ENCODE measurements at places on chromosomes 7 and 10. TPM values are rescaled to one million over a fixed set of nuclear protein-coding genes. Genes with fewer than 3 reads are reported as not detected.

SEMA3A gene
- 118 TPM for total RNA-seq

AMPH gene
- total RNA-seq: 3.2 TPM

SCART1 gene
- 1.6 TPM for total RNA-seq

PRTFDC1 gene
- total RNA-seq: 39.6 TPM

OR2A7 gene
- 0.98 TPM for total RNA-seq

AEBP1 gene
- 234 TPM for total RNA-seq

LIPJ gene
- 0.09 TPM for total RNA-seq

TAS2R4 gene
- total RNA-seq: 4.5 TPM

CDHR1 gene
- total RNA-seq: not detected

GNGT1 gene
- not detected for total RNA-seq

GATA3 gene
- not detected for total RNA-seq

NRG3 gene
- total RNA-seq: not detected

TDRD1 gene
- 0.45 TPM for total RNA-seq

CYP2E1 gene
- total RNA-seq: 0.82 TPM

C10orf67 gene
- not detected for total RNA-seq

SPDYE16 gene
- 0.09 TPM for total RNA-seq

STEAP1B gene
- total RNA-seq: 38.6 TPM

MYH16 gene
- not detected for total RNA-seq

MRC1 gene
- total RNA-seq: 0.08 TPM

BLNK gene
- not detected for total RNA-seq

LIPF gene
- total RNA-seq: not detected

TEX47 gene
- total RNA-seq: not detected

BAMBI gene
- 1.4 TPM for total RNA-seq

ANKRD2 gene
- 0.27 TPM for total RNA-seq

CCL24 gene
- not detected for total RNA-seq

KCND2 gene
- 11.3 TPM for total RNA-seq

ACTA2 gene
- 73.5 TPM for total RNA-seq

AKR1C3 gene
- 169 TPM for total RNA-seq

FKBP14 gene
- 57.5 TPM for total RNA-seq

FAM25A gene
- not detected for total RNA-seq

Measured in fibroblast of the aortic adventitia (primary cell).